CD4-positive, alpha-beta T cell treated with Interleukin-12 subunit alpha and Interleukin-12 subunit beta, for 1 hour (primary cell): ENCODE measurements at places on chromosomes 11 and 22.

- no peak for DNase-seq
These were observed 50.4 kb downstream of the GDPD4 start for GRCh38 chr11:77250881-77251640.

DNA sequence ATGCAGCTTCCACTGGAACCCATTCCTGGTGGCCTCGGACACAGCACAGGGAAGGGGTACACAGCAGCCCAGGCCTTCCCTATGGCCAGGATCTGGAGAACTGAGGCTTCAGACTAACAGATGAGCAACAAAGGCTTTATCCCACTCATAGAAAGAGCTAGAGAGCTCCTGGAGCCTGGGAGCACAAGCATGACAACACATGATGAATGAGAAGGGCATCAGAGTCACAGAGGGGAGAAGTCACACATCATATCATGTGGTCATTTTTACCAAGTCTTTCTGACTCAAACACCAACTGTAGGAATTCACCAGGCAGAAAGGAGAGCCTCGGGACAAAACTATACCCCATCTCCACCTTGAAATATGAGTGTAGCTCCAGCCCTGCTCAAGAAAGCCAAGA, 43.2 kb downstream of the NRXN2 start:
- no peak for DNase-seq

DNA sequence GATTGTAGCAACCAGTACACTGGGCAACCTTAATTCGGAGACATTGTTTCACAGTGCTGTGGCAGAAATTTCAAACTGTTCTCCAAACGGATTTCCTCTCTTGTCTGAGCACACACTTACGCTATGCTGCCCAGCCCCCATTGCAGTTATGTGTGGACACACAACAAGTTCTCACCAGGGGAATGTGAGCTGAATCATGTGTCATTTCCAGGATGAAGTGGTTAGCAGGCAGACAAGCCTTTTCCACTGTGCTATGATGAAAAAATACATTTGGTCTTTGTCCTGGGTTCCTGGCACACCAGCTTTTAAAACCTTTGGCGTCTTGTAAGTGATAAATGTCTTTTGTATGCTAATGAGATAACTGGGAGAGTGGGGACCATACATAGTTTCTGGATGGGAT, 46.9 kb upstream of the SYT9 start:
- DNase-seq: no peak

GRCh38 chr11:2729841-2730240, 30.0 kb upstream of the KCNQ1OT1 start:
- DNase-seq: no peak

- DNase-seq: peak; percentile 20
These were observed 284.0 kb downstream of the KIRREL3 start for GRCh38 chr11:126716456-126717083.

- no peak for DNase-seq
These were observed 369.1 kb downstream of the JRKL start for GRCh38 chr11:96758957-96759356.

GRCh38 chr11:102523189-102523570, 7.4 kb downstream of the MMP7 start:
- no peak for DNase-seq

- no peak for DNase-seq
These were observed 160.7 kb downstream of the ARHGAP42 start for GRCh38 chr11:100847696-100848216.

DNA sequence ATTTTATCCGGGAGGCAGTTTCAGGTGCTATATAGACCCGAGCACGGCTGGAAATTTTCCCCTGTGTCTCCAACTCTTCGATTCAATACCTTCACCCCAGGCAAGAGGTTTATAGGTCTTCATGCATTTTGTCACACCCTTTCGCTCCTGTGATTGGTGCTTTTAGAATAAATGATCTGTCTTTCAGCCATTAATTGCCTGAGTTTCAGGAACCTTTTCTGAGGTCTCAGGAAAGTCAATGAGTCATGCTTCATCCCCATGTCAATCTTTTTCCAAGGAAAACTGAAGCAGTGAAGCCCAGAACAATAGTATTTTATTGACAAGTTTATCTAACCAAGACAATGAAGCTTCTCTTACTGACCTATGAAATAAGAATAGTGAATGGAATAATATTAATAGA, 29.9 kb downstream of the FAM181B start:
- DNase-seq: no peak

DNA sequence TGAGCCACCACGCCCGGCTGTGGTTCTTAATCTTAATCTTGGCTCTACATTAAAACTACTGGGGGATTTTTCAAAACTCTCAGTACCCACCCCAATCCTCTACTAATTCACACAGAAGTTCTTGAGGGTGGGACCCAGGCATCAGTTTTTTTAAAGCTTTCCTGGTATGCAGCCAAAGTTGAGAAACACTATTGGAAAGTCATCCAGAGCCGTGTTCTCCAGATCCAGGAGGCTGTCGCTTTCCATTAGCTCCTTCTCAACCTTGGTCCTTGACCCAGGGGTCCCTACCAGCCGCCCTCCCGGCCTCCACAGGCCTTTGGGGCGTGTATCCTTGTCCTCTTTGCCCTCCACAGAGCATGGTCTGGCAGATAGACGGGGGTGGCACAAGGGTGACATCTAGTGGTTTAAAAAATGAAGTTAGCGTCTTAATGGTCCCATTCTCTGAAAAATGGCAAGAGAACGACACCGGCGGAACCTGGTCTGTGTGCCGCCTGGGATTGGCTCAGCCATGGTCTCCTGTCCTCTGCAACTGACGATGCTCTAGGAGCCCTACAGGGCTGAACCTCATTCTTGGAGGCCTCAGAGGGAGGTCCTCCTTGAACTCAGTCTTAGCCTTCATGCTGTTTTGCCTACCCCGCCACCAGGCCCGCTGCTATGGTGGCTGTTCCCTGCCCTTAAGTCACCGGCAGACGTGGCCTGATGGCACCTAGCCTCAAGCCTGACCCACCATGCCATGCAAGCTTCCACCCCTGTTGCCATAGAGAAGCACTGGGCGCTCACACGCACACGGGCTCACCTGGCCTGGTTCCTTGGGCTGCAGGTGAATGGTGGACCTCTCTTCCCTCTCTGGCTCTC, 152.0 kb upstream of the SYN3 start:
- no peak for DNase-seq

DNA sequence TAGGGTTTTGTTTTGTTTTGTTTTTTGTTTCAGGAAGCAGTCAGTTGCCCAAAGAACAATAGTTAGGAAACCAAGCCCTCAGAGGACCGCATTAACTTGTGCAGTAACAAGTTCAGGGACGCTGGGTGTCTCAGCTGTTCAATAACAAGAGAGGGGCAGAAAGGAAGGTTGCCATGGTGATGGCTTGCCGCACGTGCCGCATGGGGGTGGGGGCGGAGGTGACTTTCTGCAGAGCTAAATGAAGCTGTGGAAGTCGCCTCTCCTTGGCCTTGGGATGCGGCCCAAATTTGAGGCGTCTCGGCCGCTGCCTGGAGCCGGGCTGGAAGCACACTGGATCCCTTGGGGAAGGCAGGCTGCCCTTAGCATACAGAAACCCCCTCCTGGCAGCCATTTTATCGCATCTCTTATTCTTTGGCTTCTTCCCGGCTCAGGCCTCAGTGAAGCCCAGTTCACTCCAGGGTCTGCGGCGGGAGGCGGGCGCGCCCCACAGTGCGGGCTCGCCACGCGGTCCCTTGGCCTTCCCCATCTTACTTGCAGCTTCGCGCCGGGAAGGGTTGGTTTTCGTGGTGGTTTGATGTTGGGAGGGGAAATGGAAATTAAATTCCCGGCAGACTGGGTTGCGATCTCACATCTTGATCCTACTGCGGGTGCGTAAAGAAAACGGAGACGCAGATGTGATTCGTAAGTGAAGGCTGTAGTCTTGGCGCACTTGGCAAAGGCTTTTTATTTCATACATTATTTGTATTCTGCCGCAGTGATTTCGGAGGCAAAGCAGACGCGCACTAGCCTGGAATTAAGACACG, 94.3 kb downstream of the SLC17A6 start:
- DNase-seq: no peak

GRCh38 chr11:71338801-71339395, 86.5 kb upstream of the SHANK2 start:
- DNase-seq: no peak

DNA sequence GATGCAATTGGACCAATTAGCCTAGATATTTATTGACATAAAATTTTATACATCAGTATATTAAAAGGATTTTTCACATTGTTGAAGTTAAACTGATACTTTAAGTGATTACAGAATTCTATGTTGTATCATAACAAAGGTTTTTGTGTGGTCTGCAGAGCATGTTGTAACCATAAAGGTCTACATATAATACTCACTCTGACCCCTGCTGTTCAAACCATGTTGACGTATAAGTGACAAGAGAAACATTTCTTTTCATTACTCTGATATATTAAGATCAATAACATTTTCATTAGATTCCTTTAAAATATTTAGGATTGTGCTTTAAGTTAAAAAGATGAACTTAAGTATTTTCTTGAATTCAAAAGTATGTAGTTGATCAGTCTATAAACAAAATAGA, 63.9 kb downstream of the GAS2 start:
- DNase-seq: peak; percentile 11

DNA sequence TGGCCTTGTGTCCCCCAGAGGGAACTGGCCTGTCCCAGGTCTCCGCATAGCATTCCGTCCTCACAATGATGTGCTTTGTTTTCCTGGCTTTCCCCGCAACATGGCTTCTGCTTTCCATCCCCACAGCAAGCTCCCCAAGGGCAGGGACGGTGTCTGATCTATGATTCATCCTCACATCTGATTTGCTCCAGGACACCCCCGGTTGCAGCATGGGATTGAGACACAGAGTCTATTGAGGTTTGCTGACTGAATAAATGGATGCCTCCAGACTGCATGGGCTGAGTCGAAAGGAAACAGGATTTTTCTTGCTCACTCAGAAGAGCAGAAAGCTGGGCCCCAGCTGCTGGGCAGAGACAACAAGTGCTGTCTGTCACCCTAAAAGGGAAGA, 40.2 kb downstream of the LMO1 start:
- no peak for DNase-seq

DNA sequence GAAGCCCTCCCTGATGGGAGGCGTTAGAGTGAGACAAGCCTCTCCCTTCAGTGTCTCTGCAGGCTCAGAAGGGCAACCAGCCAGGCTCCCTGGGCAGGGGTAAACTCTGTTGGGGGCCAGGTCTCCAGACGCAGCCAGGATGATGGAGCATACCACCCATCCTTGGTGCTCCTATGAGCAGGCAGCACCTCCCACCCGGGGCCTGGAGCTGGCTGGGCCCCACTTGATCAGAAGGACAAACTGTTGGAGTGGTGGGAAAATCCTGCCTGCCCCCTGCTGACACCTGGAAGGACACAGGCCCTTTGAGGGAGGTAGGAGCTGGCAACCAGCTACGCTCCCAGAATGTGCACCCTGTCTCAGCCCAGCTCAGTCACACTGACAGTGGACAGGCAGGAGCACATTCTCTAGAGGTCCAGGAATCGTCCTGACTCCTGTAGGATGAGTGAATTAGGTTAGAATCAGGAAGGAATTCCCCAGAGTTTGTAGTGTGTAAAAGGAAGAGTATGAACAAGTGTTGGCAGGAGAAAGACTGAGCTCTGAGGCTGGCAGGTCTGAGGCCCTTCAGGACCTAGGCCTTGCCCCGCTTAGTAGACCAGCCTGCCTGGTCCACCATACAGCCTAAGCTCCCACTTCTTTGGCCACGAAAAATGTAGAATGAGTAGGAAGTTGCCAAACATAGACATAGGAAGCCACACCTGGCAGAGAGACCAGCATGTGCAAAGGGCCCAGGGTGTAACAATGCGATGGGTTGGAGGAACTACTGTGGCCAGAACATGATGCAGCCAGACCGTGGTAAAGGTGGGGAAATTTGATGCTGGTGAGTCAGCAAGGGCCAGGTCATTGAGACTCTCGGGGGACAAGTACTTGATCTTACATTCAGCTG, 19.1 kb downstream of the ARHGEF17 start:
- no peak for DNase-seq

GRCh38 chr11:103662880-103663279, 373.6 kb upstream of the DDI1 start:
- DNase-seq: no peak

DNA sequence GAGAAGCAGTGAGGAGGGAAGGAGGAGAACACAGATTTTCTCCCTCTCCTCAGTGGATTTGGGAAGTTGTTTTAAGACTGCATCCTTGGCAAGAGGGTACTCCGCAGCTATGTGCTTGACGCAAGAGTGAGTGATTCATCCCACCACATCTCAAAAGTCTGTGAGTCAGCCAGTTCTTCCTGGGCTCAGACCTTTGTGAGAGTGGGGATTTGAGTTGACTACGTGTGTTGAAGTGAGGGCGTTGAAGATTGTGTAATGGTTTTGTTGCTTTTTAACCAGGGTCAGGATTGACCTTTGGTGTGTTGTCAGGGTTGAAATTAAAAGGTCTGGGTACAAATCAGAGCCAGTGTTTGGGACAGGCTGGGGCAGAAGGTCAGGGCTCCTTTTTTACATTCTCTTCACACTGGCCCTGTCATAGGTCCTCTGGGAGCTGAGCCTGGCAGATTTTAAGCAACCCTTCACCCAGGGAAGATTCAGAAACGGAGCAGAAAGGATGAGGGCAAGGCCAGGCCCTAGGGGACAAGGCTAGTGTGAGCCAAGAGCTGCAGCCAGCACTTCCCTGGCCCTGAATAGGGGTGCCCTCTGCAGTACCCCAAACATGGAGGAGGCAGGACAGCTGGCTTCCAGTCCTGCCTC, 4.2 kb upstream of the C11orf86 start:
- DNase-seq: peak; percentile 4

DNA sequence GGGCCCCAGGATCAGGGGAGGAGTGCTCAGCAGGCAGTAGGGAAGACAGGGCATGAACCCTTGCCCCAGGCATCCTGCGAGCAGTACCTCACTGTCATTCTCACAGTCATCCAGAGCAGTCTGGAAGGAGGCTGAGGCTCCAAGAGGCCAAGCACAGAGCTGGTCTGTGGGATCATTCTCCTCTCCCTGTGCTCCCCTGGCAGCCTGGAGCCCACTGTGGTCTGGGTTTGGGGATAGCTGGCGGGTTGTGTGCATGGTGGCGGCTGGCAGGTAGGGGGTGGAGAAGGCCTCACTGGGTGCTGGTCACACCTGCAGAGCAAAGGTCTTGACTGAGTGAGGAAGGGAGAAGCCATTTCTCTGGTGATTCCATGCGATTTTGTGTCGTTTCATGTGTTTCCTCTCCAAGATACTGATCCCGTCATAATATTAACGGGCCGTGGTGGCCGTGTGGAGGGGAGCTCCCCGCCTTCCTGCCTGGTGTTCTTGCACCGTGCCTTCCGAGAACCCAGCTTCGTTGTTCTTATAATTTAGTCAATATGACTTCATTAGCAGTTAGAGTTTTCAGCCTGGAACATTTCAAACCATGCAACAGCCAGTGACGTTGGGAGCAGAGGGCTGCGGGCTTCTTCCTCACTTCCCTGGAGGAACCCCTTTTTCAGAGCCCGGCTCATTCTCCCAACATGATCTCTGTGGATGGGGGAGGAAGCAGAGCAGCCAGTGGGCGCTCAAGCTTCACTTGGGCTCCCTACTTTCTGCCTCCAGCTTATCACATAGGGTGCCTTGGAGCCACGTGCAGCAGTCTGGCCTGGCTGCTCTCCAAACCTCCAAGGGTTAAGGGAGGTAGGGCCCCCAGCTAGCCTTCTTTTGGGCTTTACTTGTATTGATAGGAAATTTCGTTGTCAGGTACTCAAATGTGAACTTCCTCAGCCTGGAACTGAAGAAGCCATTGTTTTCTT, 20.8 kb upstream of the ADORA2A start:
- no peak for DNase-seq
